ENCODE measurements at places on chromosomes 13 and 19.
A peak's percentile ranks its signal among the peaks of the same experiment; 100 is the strongest.

GRCh38 chr13:99657848-99658260 is 156.6 kb downstream of the TM9SF2 start:
- DNase-seq, result peak; percentile 2

- DNase-seq, result no peak
Observed at GRCh38 chr13:45678282-45678681, 23.8 kb upstream of the CBY2 start.

DNA sequence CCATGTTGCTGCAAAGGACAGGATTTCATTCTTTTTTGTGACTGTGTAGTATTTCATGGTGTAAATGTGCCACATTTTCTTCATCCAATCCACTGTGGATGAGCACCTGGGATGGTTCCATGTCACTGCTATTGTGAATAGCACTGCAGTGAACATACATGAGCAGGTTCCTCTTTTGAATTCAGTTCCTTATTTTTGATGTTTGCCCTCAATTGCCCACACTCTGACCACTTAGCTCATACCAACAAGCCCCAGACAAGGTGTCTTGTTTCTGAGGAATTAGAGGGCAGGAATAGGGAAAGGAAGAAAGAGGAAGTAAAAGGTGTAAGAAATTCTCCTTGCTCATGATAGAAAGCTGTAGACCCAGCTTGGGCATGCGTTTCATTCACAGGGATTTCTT is 244.2 kb upstream of the ZNF507 start:
- DNase-seq, result no peak

GRCh38 chr13:43760257-43760656 is 26.5 kb downstream of the ENOX1 start:
- no peak for DNase-seq

DNA sequence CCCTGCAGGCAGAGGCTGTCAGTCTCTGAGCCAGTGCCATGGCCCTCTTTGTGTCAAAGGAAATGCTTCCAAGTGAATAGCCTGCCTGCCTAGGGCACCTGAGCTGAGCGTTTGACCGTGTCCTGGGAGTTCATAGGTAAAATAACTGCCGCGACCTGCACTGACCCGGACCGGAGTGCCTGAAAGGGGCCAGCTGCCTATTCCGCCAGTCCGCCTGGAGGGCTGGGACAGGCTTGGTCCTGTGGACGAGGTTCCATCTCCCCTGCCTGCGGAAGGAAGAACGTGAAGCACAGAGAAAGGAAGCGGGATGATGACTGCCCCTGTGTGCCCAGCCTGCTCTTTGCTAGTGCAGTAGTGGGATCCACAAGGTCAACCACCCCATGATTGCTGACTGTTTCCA is 17.5 kb upstream of the ZNF492 start:
- no peak for DNase-seq

DNA sequence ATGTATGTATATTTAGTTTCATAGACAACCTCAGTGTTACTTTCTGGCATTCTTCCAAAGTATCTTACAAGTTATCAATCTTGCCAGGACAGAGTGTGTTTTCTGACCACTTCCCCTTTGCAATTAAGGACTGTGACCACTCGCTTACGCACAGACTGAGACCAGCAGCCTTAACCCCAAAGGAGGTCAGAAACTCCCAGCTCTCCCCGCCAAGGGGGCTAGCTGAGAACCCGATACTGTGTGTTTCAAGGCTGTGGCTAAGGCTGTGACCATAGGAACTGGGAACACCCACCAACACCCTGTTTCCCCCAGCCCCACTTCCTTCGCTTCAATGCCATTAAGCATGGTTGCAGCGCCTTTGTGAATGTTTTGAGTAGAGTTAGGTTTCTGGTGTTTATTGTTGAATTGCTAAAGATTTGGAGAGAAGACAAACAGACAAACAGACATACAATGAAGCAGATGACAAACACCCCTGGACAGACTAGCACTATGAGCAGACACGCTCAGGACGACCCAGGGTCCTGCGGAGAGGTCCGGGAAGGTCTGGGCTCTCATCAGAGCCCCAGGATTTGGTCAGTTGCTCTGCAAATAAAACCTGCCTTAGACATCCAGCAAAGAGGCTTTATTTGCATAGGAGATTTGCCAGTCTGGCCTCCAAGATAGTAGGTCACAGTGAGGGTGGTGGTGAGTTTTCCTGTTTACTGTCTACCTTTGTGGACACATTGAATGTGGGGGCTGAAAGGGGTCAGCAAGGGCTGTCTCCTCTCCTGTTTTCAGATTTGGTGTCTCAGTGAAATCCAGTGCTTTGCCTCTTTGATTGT is 25.0 kb upstream of the TNFSF11 start:
- peak; percentile 55 for DNase-seq

GRCh38 chr19:5677136-5677535 is 3.2 kb downstream of the MICOS13 start:
- DNase-seq, result no peak

DNA sequence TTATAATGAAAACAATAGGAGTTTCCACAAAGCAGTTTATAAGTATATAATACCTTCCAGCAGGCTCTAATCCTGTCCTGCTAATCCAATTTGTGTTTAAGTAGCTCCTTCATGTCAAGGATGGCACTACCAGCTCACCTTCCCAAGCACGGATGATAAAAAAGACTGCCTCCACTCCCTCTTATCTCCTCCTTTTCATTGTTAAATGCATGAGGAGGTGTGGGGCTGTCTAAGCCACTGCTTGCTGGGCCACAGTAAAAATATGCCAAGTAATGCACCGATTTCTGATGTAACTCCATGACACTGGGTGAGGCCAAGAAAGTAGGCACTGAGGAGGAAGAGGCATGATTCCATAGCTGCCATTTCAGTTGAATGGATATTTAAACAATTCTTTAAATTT is 193.1 kb downstream of the ZIC5 start:
- DNase-seq, result no peak

DNA sequence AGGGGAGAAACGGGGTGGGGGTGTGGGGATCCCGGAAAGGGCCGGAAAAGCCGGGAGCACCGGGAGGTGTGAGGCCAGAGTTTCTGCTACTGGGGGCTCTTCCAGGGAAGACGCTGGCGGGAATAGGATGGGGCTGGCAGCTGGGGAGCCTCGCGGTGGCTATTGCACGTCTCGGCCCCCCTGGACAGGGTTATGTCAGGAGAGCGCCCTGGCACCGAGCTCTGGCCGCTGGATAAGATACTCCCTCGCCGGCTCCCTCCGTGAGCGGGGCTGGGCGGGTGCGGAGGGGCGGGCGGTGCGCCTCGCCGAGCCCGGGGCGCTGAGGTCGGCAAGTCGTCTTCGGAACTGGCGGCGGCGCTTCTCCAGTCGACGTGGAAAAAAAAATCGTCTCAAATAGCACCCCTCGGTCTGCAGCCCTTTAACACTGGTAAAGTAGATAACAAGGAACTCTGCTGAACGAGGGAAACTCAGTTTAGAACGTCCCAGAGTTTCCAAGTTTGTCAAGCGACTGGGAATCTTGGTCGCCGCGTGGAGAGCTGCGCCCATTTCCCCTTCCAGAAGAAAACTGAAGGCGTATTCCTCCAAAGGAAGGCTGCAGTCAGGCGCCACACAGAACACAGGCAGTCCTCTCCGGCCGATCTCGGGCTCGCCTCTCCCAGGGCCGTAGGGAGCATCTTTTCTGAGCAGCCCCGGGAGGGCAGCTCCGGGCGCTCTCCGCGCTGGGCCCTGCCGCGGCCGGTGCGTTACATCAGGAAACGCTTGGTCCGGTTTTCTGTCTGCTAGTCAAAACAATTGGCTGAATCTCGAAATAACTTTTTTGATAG is 115.1 kb downstream of the KCNRG start:
- peak; percentile 37 for DNase-seq

- peak; percentile 15 for DNase-seq
Observed at GRCh38 chr19:19997656-19998268, 41.5 kb downstream of the ZNF682 start.

GRCh38 chr19:8261881-8262280 is 46.3 kb downstream of the CD320 start:
- no peak for DNase-seq

DNA sequence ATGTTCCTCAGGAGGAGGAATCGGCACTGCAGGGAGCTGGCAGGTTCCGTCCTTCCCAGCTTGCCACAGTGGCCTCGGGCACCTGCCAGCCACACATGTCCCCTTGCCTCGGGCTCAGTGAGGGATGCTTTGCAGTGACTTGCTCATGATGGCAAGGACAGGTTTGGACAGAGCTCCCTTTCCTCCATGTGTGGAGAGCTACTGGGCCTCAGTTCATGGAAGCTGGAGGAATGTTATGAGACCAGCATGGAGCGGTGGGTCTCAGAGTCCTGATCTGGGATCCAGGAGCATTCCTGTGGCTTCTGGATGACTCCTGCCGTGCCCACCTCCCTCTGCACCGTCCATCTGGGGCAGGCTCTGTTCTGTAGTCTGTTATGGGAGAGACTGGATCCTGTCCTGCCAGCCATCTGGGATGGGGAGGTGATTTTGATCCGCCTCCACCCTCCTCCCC is 59.2 kb downstream of the SIPA1L3 start:
- DNase-seq, result no peak

GRCh38 chr13:60990032-60990733 is 425.5 kb downstream of the PCDH20 start:
- DNase-seq, result no peak

- no peak for DNase-seq
Observed at GRCh38 chr13:110697842-110698241, 8.1 kb downstream of the CARS2 start.

GRCh38 chr13:67515895-67516294 is 285.8 kb upstream of the PCDH9 start:
- DNase-seq, result no peak

- no peak for DNase-seq
Observed at GRCh38 chr13:107351305-107351704, 783.4 kb upstream of the ARGLU1 start.

Measured in CD4-positive, alpha-beta T cell treated with Interferon gamma for 1 hour (primary cell).